Hematopoietic multipotent progenitor cell treated with erythropoietin and hydrocortisone succinate and interleukin-3 and kit ligand, for 8 days (in vitro differentiated cells): ENCODE measurements at places on chromosomes 7 and 10.
A peak's percentile ranks its signal among the peaks of the same experiment; 100 is the strongest.

GRCh38 chr10:70564901-70565351, 37.6 kb downstream of the PRF1 start:
- peak; percentile 46 for DNase-seq

DNA sequence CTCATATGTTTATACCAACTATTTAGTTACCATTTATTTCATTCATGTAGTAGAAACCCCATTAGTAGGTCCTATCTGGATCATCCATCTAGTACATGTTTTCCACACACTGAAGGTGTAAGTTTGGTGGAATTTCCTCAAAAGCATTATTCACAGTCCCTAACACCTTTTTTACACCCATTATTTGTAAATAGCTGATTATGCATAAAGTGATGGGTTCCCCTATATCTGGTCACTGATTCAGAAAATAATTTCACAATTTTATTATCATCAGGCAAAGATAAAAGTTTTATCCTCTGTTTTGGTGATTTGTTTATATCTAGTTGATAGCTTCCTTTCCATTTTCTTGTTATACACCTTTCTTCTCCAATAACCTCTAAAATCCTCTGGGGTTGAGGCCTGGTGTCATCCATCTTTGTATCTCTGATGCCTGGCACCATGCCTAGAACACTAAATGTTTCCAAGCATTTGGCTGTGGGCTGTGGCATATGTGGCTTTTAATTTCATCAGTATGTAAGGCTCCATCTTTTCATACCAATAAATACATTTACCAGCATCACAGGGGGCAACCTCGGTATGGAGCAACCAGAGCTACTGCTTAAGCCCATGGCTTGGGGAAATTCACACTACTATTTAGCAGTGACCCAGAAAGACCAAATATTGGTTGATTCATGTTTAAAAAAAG, 1089.5 kb upstream of the LRRN3 start:
- no peak for DNase-seq

DNA sequence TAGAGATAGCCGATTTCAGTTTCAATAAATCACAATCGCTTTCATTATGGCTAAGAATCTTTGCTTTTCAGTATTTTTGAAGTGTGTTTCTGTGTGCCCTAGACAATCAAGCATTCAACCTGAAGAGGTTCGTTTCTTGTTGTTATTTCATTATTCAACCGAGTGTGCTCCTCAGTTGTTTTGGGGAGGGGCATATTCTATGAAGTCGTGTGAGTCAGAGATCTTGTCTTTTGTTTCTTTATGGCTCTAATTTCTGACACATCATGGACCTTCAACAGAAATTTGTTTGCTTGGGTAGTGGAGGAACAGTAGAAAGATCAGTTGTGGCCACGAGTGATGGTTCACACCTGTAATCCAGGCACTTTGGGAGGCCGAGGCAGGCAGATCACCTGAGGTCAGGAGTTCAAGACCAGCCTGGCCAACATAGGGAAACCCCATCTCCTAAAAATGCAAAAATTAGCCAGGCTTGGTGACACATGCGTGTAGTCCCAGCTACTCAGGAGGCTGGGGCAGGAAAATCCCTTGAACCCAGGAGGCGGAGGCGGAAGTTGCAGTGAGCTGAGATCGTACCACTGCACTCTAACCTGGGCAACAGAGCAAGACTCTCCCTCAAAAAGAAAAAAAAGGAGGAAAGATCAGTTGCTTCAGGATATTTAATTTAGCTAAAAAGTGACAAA, 38.3 kb downstream of the C1QL3 start:
- DNase-seq: no peak

- no peak for DNase-seq
These were observed 82.5 kb downstream of the RTKN2 start for GRCh38 chr10:62185919-62186692.

- DNase-seq: no peak
These were observed 1.0 kb downstream of the INMT start for GRCh38 chr7:30752979-30753378.

GRCh38 chr10:61024856-61025201, 80.8 kb upstream of the RHOBTB1 start:
- no peak for DNase-seq

GRCh38 chr7:24255139-24255538, 28.9 kb upstream of the NPY start:
- no peak for DNase-seq

DNA sequence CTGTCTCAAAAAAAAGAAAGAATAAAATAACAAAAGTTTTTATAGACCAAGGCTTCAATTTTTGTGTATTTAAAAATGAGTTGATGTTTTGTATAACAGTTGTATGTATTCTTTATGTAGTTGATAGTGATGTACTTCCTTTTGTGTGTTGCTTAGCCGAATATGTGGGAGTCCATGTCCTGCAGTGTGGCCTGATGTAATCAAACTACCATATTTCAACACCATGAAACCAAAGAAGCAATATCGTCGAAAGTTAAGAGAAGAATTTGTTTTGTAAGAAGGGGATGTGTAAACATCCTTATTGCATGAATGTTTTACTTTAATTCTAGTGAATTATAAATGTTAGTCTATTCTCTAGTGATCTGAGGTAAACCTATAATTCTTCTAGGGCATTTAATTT, 56.6 kb downstream of the MPLKIP start:
- DNase-seq: no peak

- DNase-seq: no peak
These were observed 118.4 kb upstream of the CACUL1 start for GRCh38 chr10:118873091-118873737.

- DNase-seq: no peak
These were observed 104.6 kb upstream of the SFMBT2 start for GRCh38 chr10:7515439-7515838.

- DNase-seq: no peak
These were observed 20.2 kb upstream of the SLC25A13 start for GRCh38 chr7:96342049-96342448.

DNA sequence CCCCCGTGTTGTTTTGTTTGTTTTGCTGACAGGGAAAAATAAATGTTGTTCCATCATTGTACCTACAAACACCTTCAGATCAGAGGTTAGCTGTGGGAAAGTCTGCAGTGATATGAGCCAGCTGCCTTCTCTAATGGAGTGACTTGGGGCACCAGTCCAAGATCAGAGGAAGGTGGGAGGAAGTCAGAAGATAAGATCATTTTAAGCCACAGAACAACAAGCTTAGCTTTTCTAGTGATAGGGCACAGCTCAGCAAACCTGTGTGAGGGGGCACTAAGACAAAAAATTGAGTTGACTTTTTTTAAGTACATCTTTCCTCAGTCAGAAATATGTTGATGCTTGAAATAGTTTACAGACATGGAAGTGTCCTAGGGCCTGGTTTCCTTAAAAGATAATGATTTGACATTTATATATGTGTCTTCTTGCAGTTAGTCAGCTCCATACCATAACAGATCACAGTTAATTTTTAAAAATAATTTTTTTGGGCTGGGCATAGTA, 240.3 kb upstream of the KAT6B start:
- DNase-seq: no peak

GRCh38 chr7:51451751-51452476, 135.3 kb upstream of the COBL start:
- no peak for DNase-seq

- DNase-seq: peak; percentile 66
These were observed 47.1 kb downstream of the INSIG1 start for GRCh38 chr7:155344618-155345433.

- DNase-seq: no peak
These were observed 67.2 kb downstream of the BUB3 start for GRCh38 chr10:123221418-123221817.

DNA sequence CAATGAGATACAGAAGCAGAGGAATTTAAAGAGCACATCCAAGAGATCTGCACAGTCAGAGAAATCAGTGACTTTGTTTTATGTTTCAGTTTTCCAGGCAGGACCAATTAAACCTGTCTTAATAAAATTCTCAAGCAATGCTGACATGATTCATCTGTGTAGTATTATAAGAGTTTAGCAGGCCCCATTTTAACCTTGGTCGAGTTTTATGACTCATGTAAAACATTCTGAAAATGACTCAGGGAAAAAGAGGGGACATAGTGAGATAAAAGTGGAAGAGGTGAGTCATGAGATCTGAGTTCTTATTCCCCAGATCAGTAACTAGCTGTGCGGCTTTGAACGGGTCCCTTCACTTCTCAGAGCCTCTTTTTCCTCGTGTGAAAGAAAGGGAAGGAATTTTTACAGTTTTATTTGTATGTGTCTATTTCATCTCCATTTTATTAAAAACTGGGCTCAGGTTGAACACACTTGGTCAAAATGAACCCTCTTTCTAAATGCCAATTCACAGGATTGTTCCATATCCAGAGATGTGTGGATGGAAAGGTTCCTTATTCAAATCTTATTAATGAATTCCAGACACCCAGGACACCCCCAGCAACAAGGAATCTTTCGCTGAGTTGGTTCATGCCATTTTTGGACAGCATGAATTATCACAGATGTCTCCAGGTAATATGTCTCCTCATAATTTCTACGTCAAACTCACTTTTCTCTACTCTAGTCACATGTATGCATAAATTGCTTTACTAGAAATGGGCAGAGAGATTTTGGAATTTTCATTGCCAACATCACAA, 143.2 kb downstream of the JAZF1 start:
- peak; percentile 89 for DNase-seq

DNA sequence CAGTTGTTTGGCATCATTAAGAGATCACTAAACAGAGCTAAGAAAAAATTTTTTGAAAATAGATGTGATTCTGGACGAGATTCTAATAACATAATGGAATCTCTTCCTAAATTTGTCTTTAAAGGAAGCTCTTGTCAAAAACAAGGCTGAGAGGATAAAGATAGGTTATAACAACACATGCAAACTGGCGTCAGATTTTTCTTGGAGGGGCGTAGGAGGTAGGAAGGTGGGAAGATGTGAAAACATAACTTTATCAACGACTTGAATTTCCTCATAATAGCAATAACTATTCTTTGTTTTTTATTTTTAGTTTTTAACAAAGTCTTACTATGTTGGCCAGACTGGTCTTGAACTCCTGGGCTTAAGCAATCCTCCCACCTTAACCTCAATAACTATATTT, 31.8 kb upstream of the JCAD start:
- DNase-seq: no peak

- DNase-seq: no peak
These were observed 170.4 kb downstream of the PLXDC2 start for GRCh38 chr10:19986591-19986990.

DNA sequence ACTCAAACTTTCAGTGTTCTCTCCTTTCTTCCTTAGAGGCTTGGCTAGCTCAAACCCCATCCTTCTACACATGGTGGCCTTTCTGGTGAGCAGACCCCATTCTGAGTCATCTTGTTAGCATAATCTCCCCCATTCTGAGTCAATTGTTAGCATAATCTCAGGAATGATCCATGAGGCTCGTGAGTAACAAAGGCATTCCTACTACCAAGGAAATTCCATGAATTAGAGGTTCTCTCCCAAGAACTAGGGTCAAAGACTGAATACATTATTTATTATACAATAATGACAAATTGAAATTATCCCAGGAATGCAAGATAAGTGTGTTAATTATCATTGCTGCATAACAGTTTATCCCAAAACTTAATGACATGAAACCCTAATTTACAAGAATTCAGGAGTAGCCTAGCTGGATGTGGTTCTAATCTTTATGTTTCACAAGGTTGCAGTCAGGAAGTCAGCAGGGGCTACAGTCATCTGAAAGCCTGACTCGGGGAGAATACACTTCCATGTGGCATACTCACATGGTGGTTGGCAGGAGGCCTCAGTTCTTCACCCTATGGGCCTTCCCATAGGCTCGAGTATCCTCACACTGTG, 100.2 kb downstream of the MMRN2 start:
- no peak for DNase-seq

- DNase-seq: no peak
These were observed 4.4 kb upstream of the FAM107B start for GRCh38 chr10:14779001-14779651.

DNA sequence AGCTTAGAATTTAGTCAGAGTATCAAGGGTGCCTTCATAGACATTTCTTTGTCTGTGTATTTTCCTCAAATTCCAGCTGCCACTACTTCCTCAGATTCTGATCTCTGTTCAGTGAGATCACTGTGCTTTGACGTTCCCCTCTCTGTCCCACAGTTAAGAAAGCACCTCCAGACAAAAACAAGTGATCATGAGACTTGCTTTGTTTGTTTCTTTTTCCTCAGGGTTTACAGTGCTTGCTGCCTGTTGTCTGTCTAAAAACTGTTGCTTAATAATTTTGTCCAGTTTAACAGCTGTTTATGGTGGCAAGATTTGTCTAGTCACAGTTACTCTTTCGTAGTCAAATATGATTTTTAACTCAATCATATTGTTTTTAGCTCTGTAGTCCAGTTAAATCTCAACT, 29.1 kb downstream of the TRUB1 start:
- DNase-seq: no peak

DNA sequence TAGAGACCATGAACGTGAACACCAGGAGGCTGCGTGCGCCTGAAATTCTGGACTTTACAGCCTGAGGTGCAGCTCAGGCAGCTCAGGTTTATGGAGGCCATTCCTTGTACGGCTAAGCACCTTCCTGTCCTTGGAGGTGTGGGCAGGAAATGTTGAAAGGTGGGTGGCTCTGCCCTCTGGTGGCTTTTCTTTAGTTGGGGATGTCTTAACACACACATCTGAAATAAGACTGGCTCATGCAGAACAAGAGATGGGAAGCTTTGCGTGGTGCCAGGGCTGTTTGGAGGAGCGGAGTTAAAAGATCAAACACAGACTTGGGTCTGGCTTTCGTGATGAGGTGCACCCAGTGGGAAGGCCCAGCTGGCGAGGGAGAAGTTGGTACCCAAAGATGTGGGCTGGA, 64.1 kb downstream of the DOCK1 start:
- DNase-seq: no peak

GRCh38 chr7:100794741-100795140, 32.6 kb downstream of the EPHB4 start:
- no peak for DNase-seq

DNA sequence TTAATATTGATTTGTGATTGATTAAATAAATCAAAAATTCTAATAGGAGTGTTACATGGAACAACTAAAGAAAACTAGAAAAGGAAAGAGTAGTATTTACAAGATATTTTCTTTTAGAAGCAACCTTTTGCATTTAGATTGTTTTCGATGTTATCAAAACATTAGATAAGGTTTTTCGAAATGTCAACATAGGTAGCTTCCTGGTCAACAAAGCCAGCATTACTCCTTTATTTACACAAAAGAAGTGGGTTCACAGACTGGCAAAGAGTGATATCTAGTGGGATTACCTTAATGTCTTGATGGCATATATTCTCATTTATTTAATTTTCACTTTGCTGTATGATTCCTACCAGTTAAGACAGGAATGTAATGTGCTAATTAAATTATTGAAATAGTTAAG, 117.3 kb upstream of the TEX47 start:
- no peak for DNase-seq

DNA sequence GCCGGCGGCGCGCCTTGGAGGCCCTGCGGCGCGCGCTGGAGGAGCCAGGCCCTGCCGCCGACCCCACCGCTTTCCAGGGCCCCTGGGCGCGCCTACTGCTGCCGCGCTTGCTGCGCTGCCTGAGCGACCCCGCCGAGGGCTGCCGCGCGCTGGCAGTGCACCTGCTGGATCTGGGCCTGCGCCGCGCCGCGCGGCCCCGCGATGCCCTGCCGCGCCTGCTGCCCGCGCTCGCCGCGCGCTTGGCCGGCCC, 280 bp downstream of the DNAAF5 start:
- DNase-seq: no peak

GRCh38 chr10:74011770-74012169, 13.9 kb downstream of the VCL start:
- peak; percentile 32 for DNase-seq

- DNase-seq: no peak
These were observed 2.6 kb downstream of the PPP1R35 start for GRCh38 chr7:100433592-100434296.
